Hematopoietic multipotent progenitor cell treated with erythropoietin and hydrocortisone succinate and interleukin-3 and kit ligand, for 6 days (in vitro differentiated cells): ENCODE measurements at places on chromosomes 1 and 21.

- DNase-seq: no peak
Observed at GRCh38 chr1:171935664-171936063, 94.4 kb downstream of the DNM3 start.

- no peak for DNase-seq
Observed at GRCh38 chr1:190095596-190095995, 382.1 kb downstream of the BRINP3 start.

- no peak for DNase-seq
Observed at GRCh38 chr1:43312212-43312623, 11.4 kb downstream of the TIE1 start.

GRCh38 chr1:173314656-173315055 lies 107.5 kb upstream of the TNFSF4 start:
- no peak for DNase-seq

DNA sequence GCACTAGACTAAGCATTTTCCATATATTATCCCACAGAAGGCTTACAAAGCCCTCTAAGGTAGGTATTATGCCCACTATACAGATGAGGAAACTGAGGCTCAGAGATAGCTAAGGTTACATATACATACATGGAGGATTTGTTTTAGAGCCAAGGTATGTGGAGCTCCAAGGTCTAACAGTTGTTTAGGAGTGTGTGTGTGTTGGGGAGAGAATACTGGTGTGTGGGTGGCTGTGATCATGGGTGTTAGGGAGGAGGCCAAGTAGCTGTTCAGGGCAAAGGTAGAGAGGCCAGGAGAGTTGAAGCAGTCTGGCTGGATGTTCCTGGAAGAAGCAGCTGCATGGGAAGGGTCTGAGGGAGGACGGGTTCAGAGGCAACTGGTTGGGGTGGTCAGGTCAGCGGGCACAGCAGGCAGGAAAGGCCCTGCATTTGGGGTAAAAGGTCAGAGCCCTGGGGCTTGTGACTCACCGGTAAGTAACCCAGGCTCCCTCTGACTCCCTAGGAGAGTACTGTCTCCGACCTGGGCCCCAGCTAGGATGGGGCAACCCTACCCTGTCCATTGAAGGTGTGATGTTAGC lies 5.1 kb upstream of the LDLRAP1 start:
- no peak for DNase-seq

GRCh38 chr1:58447886-58448285 lies 98.6 kb downstream of the OMA1 start:
- DNase-seq: no peak

DNA sequence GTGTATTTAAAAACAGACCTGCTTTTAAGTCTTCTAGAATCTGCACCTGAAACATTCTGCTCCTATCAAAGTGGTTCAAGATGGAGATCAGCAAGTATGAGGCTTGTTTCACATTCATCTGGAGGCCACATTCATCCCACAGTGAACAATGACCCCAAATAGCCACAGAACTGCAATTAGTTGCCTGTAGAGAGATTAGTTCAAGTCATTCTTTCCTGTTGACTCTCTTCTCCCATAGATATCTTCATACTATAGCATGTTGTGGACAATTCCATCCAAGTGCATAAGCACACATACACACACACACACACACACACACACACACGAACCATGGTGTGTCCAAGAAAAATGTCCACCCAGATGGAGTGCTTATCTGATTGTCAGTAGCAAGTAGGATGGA lies 101.7 kb upstream of the FGGY start:
- no peak for DNase-seq

GRCh38 chr1:30686236-30686935 lies 37.0 kb downstream of the MATN1 start:
- DNase-seq: no peak

- DNase-seq: no peak
Observed at GRCh38 chr1:201655243-201655642, 116.3 kb downstream of the NAV1 start.

DNA sequence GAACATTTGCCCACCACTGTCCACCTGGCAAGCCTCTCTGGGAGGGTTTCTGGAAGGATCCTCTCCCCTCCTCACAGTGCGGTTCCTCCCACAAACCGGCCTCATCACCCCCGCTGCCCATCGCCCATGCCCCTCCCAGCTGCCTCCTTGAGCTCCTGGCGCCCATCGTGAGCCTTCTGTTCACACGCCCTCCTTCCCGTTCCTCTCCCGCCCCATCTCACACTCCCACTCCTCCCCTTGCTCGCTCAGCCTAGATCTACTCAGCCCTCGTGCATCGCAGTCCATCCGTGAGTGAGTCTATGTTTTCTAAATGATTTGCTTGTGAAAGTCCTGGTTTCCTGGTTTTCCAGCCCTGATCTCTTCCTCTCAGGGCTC lies 119.1 kb upstream of the C1orf174 start:
- no peak for DNase-seq
